CD4-positive, alpha-beta T cell (primary cell): ENCODE measurements at places on chromosomes 12 and 14.

DNA sequence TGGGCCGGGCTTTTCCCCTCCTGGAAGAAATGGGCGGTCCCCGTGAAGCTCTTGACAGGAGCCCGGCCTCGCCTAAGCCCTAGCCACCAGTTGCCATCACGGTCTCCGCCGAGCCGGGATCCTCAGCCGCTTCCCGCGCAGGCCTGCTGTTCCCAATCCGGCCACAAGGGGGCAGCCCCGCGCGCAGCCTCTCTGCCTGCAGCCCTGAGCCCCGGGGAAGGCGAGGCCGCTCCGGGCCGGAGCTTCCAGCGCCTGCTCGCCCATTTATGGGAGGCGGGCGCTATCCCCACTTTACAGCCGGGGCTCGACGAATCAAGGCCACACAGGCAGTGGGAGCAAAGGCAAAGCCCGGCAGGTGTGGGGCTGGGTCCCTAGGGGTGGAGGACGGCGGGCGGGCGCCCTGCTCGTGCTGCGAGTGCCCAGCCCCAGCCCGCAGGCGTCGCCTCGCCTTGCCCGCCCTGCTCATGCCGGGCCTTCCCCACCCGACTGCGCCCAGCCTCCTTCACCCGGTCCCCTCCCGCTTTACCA is 61.5 kb downstream of the LGMN start:
- peak; percentile 59 for DNase-seq

DNA sequence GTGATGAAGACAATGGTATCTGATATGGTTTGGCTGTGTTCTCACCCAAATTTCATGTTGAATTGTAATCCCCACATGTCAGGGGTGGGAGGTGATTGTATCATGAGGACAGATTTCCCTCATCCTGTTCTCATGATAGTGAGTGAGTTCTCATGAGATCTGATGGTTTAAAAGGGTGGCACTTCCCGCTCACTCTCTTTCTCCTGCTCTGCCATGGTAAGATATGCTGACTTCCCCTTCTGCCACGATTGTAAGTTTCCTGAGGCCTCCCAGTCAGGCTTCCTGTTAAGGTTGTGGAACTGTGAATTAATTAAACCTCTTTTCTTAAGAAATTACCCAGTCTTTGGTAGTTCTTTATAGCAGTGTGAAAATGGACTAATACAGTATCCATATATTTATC is 25.6 kb upstream of the PTHLH start:
- no peak for DNase-seq

DNA sequence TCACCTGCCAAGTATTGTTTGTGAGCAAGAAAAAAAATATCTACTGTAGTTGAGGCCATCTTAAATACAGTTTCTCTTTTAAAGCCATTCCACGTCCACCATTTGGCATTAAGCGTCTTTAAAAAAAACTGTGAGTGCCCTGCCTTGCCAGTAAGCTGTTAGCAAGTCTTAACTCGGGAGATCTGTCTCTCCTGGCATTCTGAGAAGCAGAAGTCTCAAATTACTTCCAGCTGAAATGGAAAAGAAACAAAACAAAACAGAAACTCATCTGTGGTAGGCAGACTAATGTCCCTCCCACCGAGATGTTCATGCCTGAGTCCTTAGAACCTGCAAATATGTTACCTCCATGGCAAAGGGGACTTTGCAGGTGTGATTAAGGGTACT is 126.2 kb downstream of the CRADD start:
- DNase-seq: no peak

- no peak for DNase-seq
Measured at GRCh38 chr12:53208435-53208834, 1.4 kb upstream of the ITGB7 start.

- no peak for DNase-seq
Measured at GRCh38 chr14:92439537-92440344, 73.8 kb upstream of the RIN3 start.

DNA sequence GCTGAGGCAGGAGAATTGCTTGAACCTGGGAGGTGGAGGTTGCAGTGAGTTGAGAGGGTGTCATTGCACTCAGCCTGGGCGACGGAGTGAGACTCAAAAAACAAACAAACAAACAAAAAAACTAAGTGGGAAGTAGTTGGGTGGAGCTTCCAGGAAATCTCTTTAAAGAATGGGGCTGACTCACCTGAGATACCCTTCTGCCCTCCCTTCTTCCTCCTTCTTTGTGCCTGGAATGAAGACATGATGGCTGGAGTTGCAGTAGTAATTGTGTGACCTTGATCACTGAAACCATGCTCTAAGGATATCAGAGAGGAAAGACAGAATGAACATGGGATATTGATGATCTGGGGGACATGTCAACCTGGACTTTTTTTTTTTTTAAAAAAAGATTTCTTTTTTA is 87.6 kb upstream of the MED13L start:
- DNase-seq: no peak
